ENCODE measurements at places on chromosomes 6 and 20.

GRCh38 chr20:56447227-56447626 lies 21.2 kb upstream of the RTF2 start:
- no peak for DNase-seq

DNA sequence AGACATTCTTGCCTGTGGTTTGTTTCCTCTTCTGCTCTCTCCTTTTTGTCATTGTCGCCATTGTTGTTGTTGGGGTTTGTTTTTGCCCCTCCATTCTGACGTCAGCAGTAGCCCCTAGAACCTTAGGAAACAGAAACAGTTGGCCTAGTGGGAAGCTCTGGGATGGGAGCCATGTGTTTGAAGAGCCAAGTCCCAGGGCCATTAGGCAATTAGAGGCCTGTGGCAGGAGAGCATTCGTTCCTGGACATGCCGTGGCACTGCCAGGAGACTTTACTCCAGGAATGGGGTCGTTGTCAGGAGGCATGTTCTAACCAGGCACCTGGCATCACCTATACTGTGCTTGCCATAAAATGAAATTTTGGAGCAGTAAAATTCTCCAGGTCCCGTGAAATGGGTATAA lies 39.7 kb downstream of the PPARD start:
- no peak for DNase-seq

DNA sequence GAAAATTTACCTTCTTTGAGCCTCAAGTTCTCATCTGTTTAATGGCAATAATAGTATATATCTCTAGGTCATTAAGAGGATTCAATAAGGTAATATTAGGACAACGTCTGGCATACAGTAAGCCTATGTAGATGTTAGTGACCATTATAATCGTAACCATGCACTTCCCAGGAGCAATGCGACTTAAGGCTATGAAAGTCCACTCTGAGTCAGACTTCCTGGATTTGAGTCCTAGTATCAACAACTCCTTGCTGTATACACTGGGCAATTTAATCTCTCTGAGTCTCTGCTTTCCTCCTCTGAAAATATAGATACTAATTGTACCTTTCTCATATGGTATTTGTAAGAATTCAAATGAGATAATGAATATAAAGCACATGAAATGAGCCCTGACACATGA lies 168.1 kb upstream of the HDDC2 start:
- DNase-seq: no peak

- no peak for DNase-seq
Measured at GRCh38 chr6:166454692-166455515, 72.2 kb upstream of the MPC1 start.

GRCh38 chr6:87820343-87820984 lies 118.4 kb upstream of the AKIRIN2 start:
- DNase-seq: no peak

- DNase-seq: no peak
Measured at GRCh38 chr6:130098317-130098716, 79.9 kb downstream of the L3MBTL3 start.

GRCh38 chr20:1562622-1563021 lies 5.1 kb upstream of the SIRPD start:
- DNase-seq: no peak

GRCh38 chr20:31842471-31843157 lies 2.8 kb downstream of the FOXS1 start:
- no peak for DNase-seq

- DNase-seq: peak; percentile 25
Measured at GRCh38 chr6:148441454-148441911, 98.8 kb downstream of the SASH1 start.

DNA sequence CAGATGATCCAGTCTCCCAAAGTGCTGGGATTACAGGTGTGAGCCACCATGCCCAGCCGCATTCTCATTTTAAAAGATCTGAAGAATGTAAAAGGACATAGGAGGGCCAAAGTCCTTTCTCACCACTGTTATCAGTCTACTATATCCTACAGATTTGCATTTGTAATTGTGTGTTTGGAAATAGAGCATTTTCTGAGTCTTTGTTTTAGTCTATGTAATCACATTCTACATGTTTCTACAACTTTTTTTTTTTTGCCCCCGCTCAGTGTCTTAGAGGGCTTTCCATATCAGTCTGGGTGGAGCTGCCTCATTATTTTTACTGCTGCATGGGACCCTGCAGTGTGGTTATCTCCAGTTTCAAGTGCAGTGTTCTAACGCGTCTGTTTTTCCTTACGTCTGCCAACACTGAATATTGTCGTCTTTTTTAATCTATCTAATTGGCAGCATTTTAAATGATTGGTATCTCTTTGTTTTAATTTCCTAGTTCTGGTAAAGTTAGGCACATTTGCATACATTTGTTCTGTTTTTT lies 7.8 kb downstream of the CUL9 start:
- no peak for DNase-seq

DNA sequence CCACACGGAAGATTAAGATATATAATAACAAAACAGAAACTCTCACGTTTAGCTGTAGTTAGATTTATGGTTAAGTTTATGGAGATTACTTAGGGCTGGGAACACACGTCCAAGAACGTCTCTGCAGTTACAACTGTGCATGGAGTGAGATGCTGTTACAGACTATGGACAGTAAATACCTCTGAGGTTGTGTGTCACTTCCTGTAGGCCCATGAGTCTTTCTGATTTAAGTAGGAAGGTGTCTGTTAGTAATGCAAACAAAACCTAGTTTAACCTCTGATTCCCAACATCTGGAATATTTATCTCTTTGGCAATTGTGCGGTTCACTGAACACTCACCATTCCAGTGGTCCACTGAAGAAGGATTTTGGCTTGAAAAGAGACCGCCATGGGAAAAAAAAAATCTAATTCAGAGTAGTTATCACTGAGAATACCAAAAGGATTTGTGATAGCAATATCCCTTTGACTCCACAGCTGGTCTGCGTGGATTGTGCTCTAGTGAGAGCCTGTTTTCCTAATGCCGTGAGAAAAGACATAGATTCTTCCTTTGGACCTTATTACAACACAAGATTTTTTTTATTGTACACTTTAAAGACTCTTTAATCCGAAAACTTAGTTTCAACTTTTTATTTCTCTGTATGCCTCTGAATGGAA lies 478.2 kb upstream of the CITED2 start:
- no peak for DNase-seq

DNA sequence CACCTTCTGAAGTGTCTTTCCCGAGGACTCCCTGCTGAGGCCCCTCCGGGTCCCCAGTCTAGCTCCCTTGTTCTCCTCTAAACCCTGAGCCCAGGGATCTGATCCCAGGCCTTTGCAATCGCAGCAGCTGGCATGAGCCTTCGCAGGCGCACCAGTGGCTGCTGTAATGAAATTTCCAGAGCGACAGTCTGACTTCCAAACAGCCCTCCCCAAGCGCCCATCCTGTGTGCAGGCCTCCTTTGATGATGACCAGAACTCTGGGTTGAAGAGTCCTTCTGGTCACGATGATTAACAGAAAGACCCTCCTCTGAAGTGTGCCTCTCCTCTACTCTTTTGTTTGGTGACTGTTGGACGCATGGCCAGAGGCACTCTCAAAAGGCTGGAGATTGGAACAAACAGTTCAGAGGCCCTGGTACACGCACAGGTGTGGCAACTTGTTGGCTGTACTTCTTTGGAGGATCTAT lies 89.1 kb upstream of the MPC1 start:
- no peak for DNase-seq

GRCh38 chr20:54218470-54218869 lies 10.6 kb downstream of the PFDN4 start:
- DNase-seq: no peak

GRCh38 chr20:9978397-9979004 lies 56.3 kb upstream of the ANKEF1 start:
- DNase-seq: no peak

GRCh38 chr20:58855506-58856389 lies 3.2 kb downstream of the GNAS start:
- no peak for DNase-seq

- DNase-seq: no peak
Measured at GRCh38 chr6:166687879-166688205, 60.8 kb upstream of the RPS6KA2 start.

DNA sequence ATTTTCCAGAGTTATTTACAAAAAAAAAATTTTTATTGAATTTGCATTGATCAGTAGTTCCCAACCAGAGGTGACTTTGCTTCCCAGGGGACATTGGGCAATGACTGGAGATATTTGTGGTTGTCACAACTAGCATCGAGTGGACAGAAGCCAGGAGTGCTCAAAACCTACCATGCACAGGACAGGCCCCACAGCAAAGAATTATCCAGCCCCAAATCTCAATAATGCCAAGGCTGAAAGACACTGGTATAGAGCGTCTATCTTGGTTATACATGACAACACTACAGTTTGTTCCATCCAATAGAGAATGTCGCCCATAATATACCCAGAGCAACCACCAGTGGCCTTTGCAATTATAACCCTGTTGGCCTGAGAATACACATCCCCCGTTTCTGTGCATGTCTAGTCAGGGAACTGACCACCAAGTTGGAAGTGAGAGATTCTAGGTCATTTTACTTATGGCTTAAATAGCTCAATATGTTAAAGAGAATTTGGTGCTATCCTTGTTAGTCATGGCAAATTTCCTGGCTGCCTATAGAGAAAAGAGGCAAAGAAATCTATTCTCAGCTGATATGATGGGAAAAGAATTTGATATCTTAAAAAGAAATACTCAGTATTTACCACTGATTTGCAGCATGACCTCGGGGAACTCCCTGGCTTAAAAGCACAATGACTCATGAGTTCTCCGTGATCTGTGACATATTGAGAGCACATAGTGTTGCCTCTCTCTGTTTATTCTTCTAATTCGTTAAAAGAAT lies 76.0 kb upstream of the ADTRP start:
- no peak for DNase-seq

GRCh38 chr20:63364801-63365585 lies 3.8 kb upstream of the CHRNA4 start:
- no peak for DNase-seq

- DNase-seq: no peak
Measured at GRCh38 chr6:23985015-23985414, 141.0 kb upstream of the NRSN1 start.

DNA sequence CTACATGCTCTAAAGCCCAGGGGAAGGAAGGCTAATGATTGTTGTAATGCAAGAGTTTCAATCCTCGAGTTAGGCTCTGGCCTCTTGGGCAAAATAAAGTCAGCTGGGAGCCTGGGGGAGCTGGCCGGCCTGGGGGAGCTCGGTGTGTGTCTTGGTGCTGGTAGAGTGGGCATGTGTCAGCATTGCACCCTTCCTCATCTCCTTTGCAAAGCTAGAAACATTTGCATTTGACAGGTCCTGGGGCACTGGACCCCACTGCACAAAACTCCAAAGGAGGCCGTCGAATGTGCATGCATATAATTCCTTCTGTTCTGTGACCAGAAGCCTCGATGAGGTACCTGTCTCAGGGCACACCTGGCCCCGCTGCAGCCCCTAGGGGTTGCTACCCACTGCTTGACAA lies 74.6 kb upstream of the SLC22A23 start:
- no peak for DNase-seq

DNA sequence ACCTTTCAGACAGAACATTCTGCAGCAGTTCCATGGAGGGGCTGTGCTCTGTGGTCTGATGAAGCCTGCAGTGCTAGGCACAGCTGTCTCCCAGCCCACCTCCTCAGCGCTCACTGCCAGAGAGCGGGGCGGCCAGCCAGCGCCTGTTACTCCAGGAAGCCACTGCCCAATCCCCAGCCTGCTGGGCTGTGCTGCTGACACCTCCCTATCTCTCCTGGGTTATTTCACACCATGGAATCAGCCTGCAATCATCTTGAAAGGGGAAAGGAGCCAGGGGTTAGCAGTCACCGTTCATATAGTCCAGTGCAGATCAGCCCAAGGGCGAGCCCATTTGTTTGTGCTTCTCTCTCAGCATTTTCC lies 46.3 kb upstream of the NHSL1 start:
- DNase-seq: no peak

DNA sequence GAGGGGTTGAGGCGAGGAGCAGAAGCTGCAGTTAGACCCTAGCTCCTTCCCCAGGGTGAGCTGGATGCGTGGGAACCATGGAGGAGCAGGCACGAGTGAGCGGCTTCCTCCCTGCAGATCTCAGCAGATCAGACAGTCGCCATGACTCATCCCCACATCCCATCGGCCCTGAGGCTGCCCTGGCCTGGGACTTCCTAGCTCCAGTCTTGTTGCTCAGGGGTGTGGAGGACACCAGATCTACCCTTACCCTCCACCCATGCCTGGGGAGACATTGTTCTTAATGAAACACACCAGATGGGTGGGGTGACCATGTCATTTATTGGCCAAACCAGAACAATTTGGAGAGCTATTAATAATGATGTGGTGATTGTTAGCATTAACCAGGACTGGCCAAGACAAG lies 36.3 kb upstream of the TGM2 start:
- DNase-seq: no peak

GRCh38 chr20:10218536-10219451 lies at the start of gene SNAP25:
Gene SNAP25, plus strand, starts transcription at chr20:10218830. Its CDS starts 56,662 bp downstream, at chr20:10275492.
- DNase-seq: peak; percentile 59

GRCh38 chr20:24993337-24994185 lies 1.0 kb upstream of the APMAP start:
- no peak for DNase-seq

DNA sequence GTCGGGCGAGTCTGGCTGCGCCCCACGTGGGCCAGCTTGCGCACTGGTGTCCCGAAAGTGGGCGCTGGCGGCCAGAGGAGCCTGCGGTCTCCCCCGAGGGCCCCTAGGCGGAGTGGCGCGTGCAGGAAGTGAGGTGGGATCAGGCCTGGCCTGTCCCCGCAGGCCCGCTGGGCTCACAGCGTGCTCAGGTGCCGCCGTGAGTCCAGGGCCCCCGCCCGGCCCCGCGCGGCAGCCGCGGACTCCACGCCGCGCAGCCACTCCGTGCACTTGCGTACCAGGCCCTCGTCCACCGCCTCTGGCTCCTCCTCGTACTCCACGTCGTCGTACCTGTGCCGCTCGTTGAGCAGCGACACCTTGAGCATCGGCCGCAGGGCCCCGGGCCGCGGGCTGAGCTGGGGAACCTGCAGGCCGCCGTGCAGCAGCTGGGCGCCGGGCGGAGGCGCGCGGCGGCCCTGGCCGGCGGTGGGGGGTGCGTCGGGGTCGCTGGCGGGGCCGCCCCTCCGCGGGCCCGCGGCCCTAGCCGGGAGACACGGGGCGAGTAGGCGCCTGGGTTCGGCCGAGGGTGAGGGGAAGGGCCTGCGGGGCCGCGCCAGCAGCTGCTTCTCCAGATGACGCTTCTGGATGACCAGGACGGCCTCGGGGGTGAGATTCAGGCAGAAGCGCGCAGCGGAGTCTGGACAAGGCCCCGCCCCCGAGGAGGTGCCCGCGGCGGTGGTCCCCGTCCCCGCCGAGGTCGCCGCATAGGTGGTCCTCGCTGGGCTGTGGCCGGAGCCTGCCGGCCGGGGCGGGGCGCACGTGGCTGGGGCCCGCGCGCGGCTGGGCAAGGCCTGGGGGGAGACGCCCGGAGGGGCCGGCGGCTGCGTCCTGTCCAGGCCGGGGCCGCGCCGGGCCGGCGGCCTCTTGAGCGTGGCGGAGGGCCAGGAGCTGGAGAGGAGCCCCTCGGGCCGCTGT lies 835 bp downstream of the PRR18 start:
- no peak for DNase-seq

- no peak for DNase-seq
Measured at GRCh38 chr6:68126089-68126749, 508.9 kb upstream of the ADGRB3 start.

- no peak for DNase-seq
Measured at GRCh38 chr6:109762166-109762565, 71.1 kb downstream of the FIG4 start.

GRCh38 chr20:44034451-44034850 lies 119.8 kb downstream of the TOX2 start:
- peak; percentile 12 for DNase-seq

GRCh38 chr6:11208854-11209253 lies 23.6 kb downstream of the NEDD9 start:
- no peak for DNase-seq

- DNase-seq: no peak
Measured at GRCh38 chr6:124963416-124963785, 1.2 kb downstream of the RNF217 start.
